ENCODE measurements at places on chromosomes 12 and 14.

- peak; percentile 80 for DNase-seq
Observed at GRCh38 chr14:69152902-69153151, at the start of gene DCAF5. Gene DCAF5, minus strand, starts transcription at chr14:69153119. Its CDS starts 141 bp downstream, at chr14:69152978.

DNA sequence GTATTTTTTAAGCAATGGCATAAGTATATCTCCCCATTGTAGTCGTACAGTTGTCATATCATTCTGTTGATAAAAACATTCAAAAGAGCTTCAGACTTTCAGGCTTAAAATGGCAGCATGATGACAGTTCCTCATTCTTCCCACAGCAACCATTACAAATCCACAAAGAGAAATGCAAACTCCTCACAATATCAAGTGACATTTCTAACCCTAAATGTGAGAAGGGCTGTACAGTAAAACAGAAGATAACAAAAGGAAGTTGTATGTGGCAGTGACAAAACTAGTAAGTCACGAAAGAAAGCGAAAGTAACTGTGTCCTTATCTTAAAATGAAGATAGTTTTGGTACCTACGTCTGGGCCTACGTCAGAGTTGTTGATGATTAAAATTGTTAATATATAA, 46.7 kb downstream of the GXYLT1 start:
- DNase-seq, result no peak

DNA sequence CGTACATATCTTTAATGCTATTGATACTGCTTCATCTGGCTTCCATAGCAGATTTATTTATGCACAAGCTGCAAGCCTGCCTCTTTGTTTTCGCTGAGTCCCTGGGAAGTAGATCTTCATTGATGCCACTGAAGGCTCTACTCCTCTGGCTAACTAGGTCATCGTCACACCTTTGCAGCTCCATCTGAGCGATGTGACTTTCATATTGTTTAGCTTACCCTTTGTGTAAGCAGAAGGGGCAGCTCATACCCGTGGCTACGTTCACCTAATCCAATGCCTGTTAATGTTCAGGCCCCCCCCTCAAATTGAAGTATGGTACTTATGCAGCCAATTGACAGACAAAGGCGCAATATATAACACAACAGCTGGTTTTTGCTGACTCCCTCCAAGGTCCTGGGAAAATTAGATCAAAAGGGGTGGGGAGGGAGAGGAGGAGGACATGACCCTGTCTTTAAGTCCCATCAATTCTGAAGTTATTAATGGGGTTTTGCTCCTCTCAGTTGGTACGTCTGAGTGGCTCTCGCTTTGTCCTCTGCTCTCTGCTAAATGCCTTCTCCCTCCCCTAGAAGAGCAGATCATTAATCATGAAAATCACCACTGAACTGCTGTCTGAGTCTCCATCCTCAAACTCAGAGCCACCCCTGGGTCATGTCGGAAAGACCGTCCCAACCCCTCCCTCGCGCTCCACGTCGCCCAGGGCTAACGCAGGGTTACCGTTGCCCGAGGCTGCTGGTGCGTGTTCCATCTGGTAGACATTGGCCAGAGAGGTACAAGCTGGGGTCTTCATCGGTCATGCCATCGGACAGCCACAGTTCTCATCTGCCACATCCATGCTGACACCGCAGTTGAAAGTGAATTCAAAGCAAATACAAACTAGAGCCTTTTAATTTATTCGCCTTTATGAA, 128.8 kb downstream of the ADGRD1 start:
- no peak for DNase-seq

DNA sequence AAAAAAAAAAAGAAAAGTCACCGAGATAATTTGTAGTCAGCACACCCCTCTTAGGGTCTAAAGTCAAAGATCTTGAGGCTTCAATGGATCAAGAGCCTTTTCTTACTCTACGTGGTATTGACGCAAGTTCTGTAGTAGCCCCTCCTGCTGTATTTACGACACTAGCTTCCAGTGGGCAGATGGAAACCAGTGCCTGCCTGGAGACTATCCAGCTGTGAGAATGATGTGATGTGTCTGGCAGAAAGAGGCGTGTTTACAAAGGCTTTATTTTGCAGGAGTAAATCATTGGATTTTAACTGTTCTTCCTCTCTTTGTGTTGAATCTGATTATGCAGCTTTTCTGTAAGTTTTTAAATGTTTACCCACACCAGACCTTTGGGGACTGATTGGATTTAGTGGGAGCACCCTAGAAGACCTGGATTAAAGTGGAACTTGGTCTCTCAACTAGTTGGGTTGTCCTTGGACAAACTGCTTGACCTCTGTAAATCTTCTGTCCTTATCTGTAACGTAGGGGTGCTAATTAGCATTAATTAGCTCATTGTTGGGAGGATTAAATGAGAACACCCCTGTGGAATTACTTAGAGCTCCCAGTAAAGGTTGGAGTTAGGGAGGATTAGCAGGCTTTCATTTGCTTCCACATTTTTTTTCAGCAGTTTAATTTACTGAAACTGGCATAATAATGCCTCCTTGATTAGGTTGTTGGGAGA, 72.4 kb downstream of the RASSF3 start:
- DNase-seq, result no peak

- no peak for DNase-seq
Observed at GRCh38 chr12:33609910-33610309, 170.3 kb upstream of the SYT10 start.

All from stimulated activated CD4-positive, alpha-beta T cell treated with anti-CD3 and anti-CD28 coated beads, Interleukin-1b, Interleukin-23, amount 100 ng/mL, for 1 hour (primary cell).